NCI-H2171 (cell line): ENCODE measurements at places on chromosomes 16 and 17.

- no peak for DNase-seq
These were observed 4.5 kb downstream of the HOXB9 start for GRCh38 chr17:48621410-48622392.

DNA sequence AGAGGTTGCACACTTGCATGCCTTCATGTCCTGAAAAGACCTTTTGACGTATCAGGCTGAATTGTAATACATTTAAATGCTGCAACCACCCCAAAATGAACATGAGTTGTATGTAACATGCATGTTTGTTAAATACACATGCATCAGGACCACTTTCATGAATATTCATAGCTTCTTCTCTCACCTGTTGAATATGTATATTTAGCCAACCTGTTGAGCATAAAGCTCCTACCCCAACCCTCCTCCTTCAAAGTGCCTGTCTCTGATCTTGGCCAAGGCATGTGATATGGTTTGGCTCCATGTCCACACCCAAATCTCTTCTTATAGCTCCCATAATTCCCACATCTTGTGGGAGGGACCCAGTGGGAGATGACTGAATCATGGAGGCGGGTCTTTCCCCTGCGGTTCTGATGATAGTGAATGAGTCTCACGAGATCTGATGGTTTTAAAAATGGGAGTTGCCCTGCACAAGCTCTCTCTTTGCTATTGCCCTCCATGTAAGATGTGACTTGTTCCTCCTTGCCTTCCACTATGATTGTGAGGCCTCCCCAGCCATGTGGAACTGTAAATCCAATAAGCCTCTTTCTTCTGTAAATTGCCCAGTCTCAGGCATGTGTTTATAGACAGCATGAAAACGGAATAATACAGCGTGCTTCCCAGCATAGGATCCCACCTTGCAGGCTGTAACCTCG is 3.8 kb upstream of the CRYM start:
- no peak for DNase-seq

DNA sequence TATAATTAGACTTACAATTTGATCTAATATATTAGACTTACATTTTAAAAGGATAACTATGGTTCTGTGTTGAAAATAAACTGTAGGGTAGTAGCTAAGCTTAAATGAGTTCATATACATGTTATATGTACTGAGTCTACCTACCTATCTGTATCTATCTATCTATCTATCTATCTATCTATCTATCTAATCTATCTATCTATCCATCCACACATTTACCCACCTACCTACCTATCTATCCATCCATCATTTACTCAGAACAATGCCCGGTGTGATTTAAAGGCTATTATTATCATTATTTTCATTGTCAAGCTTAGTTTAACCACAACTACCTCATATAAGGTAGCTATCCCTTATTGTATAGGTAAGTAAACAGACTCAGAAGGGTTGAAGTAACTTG is 7.0 kb downstream of the KRT10 start:
- no peak for DNase-seq

- no peak for DNase-seq
These were observed 110.6 kb upstream of the SHISA6 start for GRCh38 chr17:11130367-11130766.

GRCh38 chr16:48340054-48340453 is 45.2 kb downstream of the SIAH1 start:
- no peak for DNase-seq

DNA sequence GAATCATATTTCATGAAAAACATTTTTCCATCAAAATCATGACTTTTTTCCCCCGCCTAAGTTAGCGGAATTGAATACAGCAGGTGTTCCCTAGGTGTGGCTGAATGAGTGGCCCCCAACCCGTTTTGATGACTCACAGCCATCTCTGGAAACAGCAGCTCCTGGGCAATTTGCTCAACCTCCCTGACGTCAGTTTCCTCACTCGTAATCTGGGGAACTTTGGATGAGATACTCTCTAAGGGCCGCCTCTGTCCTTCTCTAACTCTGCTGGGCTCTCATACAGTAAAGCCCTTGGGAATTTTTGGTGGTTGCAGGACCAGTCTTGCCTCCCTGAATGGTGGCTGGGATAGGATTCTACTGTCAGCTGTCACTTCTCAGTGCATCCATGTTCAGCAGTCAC is 11.6 kb upstream of the NTN1 start:
- no peak for DNase-seq

DNA sequence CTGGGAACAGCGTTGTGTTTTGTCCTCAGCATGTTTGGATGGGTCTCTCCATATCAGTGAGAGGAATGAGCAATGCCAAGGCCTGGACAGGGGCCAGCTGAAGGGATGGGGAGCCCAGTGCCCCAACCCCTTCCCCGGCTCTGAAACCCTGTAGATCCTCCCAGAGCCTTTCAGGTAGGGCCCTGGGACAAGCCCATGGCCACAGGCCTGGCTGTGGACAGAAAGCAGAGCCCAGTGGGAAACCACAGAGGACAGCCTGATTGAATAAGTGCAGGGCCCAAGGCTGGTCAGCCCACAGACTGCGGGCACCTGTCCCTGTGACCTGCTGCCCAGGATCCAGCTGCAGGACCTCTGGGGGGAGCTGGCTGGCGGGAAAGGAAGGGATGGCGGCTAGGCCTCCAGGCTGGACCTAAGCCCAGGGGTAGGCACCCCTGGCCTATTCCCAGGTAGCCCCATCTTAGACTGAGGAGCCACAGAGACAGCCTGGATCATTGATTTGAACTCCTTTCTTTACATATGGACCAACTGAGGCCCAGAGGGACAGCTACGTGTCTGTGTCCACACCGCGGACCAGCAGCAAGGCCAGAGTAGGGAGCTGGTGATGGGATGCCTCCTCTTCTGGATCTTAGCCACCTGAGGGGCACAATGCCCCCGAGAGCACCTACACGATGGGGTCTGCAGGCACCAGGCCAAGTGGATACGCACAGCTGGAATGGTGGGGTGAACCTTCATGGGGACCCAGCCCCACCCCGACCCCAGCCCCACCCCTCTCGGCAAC is 1.3 kb downstream of the CCDC102A start:
- no peak for DNase-seq

DNA sequence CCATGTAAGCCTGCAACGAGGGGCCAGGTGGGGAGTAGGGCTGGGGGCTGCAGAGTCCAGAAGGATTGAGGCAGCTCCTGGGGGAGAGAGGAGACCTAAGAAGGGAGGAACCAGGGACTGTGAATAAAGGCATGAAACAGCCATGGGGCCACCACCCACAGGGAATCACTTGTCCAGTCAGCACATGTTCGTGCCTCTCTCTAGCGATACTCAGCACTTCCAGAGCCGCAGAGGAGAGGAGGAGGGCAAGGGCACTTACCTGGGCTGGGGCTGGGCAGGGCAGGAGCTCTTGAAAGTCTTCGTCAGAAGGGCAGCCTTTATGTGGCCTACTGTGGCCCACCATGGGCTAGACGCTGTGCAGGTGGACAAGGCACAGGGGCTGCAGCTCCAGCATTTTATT is 24.2 kb downstream of the CACNA1G start:
- DNase-seq: no peak

DNA sequence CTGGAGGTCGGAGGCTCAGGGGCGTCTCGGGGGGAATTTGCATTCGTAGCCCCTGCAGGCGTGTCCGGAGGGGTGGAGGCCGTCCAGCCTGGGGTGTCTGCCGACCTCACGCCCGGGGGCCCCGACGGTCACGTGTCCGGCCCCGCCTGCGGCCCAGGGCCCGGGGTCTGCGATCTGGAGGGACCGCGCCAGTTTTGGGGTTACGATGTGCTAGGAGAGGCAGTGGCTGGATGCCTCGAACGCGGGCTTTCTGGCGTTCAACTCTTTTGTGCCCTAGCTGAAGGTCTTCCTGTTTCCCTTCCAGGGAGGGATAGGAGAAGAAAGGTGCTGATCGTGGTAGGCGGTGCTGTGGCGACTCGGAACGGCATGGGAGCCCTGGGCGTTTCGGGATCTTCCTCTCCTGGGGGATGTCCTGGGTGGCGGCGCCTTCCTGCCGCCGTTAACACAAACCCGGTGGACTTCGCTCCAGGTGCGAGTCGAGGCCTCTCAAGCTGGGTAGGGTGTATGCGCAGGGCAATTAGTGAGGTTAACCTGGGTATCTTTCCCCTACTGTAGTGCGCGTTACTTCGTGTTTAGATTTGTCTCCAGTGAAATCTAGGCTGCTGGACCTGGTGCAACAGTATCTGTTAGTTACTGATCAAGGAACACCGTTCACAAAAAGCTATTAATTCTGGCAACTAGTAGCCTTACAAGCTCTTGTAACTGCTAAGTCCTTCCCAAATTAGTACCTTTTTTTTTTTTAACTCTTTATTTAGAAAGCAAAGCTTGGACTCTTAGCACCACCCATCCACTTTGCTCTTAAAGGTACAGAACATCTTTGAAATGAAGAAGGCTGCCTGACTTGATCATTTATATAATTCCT is 1.3 kb downstream of the AKAP1 start:
- DNase-seq: no peak

DNA sequence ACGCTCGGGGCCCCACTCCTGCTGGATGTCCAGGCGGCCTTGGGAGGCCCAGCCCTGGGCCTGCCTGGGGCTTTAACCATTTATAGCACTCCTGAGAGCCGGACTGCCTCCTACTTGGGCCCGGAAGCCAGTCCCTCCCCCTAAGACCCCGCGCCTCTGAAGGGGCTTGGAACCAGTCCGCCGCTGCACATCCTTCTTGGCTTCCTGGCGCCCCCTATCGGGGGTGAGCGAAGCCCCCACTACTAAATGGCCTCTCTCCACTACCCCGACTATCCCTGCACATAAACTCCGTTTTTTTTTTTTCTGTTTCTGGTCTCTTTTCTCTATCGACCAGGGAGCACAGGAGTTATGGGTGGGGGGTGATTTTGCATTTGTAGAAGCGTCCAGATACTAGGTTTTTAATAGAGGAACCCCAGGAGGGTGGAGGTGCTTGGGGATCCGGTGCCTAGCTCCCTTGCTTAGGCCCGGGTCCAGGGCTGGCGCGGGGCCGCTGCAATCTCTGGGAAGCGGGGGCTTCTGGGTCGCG is 633 bp upstream of the NOL3 start:
- DNase-seq: no peak

DNA sequence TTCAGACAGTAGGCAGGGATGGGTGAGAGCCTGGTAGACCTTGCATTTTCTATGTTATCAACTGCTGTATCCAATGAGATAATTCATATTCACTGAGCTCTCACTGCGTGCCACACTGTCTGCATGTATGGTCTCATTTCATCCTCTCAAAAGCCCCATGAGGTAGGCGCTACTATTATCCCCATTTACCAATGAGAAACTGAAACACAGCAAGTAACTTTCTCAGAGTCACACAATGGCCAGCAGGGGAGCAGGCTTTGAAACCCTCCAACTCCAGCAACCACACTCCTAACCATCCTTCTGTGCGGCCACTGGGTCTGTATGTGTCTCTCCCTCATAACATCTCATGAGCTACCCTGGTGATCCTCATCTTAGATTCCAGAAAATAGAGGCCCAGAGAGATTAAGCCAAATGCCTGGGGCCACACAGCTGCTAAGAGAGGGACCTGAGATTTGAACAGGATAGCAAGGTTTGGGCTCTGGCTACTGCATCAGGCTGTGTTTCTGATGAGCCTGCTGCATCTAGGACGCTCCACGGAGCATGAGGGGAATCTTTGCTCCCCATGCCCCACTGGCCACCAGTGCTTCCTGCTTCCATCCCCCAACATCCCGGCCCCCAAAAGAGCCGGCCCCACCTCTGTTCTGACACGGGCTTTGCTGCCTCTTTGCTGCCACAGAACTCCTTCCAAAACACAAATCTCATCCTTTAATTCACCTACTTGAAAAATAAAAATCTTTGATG is 3.2 kb downstream of the CCR7 start:
- DNase-seq: no peak

DNA sequence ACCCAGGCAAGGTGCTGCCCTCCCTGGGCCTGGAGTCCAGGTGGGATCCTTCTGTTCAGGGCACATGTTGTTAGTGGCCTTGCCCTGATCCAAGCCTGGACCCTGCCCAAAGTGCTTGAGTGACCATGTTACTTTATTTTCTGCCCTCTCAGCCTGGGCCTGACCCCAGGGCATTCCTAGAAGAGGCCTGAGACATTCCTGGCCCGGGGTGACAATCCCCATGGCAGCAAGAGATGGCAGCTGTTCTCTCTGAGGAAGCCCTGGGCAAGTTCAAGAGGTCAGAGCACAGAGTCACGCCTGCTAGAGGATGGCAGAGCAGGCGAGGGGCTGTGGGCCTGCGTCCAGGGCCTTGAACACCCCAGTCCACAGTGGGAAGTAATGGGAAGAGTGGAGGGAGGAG is 5.0 kb downstream of the CDH16 start:
- DNase-seq: no peak

DNA sequence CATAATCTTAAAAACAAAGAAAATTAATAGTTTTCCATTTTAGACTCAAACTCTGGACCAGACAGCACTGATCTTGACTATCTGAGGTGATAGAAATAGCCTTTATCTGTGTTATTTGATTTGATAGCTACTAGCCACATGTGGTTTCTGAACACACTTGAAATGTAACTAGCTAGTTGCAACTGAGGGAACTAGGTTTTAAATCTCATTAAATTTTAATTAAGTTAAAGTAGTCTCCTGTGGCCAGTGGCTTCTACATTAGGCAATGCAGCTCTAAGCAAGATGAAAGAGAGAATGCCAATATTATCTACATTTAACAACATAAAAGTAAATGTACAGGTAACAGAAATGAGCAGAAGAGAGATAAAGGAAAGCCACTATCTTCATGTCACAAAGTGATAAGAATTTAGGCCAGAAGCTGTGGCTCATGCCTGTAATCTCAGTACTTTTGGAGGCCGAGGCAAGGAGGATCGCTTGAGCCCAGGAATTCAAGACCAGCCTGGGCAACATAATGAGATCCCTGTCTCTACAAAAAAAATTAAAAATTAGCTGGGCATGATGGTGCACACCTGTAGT is 11.2 kb upstream of the SPN start:
- DNase-seq: no peak

DNA sequence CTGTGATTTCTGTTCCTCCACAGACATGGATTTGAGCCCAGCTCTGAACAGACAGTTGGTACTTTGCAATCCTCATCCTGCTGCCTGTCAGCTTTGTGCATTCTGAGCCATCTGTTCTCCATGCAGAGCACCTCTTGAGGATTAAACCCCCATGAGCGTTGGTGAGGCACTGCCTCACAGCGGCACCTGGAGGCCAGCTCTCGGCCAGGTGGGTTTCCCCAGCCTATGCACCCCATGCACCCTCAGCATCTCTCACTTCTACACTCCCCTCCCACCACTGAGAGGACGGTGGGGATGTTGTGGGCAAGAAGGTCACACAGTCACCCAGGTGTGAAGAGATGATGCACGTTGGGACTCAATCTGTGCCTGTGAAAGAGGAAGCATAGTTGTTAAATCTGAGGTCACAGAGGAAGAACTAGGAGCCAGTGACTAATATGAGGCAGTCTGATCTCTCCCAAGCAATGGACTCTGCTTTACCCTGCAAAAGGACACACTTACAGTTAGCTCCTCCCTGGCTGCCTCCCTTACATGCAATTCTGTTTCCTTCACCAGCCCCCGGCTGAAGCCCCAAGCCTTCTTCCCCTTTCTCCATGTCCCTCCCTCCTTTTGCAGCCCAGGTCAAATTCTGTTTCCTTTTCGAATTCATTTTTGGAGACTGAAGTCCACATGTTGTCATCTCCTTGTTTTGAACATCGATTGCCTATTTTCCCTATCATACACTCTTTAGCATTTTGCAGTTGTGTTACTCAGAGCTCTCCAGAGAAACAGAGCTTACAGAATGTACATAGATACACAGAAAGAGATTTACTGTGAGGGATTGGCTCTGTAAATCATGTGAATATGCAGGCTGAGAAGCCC is 58.5 kb downstream of the HS3ST3B1 start:
- DNase-seq: no peak

GRCh38 chr17:73394512-73395450 is 83.0 kb upstream of the CDC42EP4 start:
- DNase-seq: peak; percentile 67

GRCh38 chr17:82236142-82236971 is 7.5 kb downstream of the SLC16A3 start:
- peak; percentile 50 for DNase-seq
